ENCODE measurements at places on chromosomes 2 and 18.

GRCh38 chr2:80363330-80363729 is 58.8 kb upstream of the LRRTM1 start:
- no peak for DNase-seq

- DNase-seq = no peak
These were observed 994 bp upstream of the LRATD1 start for GRCh38 chr2:14631406-14632040.

GRCh38 chr2:10514273-10514672 is 66.1 kb upstream of the ODC1 start:
- no peak for DNase-seq

- DNase-seq = no peak
These were observed 117.9 kb downstream of the NRP2 start for GRCh38 chr2:205800224-205800623.
